IMR-90 (cell line): ENCODE measurements at places on chromosomes 1 and 21. TPM values are rescaled to one million over a fixed set of nuclear protein-coding genes. Genes with fewer than 3 reads are reported as not detected.

SDE2 gene
- 7.2 and 8.5 TPM in 2 replicates for polyA plus RNA-seq

AGPAT3 gene
- polyA plus RNA-seq: 36.2 and 38.7 TPM in 2 replicates

S100PBP gene
- 12.6 and 13.9 TPM in 2 replicates for polyA plus RNA-seq

MTHFR gene
- 6.7 and 7.4 TPM in 2 replicates for polyA plus RNA-seq

DCDC2B gene
- not detected in 2 replicates for polyA plus RNA-seq
